NCI-H510A (cell line): ENCODE measurements at places on chromosomes 16 and 17.

GRCh38 chr16:56525236-56525635, 5.4 kb upstream of the BBS2 start:
- DNase-seq = no peak

DNA sequence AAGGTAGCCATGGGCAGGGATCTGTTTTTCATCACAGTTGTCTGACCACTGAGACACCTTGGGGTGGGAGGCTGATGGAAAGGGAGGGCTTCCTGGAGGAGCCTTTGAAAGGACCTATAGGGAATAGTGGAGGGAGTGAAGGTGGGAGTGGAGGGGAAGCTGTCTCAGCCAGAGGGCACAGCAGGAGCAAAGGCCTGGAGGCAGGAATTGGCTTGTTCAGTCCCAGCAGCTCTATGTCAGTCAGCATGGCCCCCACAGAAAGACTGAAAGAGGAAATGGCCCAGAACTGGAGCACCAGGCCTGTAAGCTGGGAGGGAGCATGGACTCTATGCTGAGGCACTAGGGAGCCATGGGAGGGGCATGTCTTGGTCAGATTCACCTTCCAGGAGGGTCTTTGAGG, 12.8 kb upstream of the CBFB start:
- no peak for DNase-seq

- no peak for DNase-seq
Measured at GRCh38 chr16:6946802-6947201, 385.8 kb upstream of the RBFOX1 start.

DNA sequence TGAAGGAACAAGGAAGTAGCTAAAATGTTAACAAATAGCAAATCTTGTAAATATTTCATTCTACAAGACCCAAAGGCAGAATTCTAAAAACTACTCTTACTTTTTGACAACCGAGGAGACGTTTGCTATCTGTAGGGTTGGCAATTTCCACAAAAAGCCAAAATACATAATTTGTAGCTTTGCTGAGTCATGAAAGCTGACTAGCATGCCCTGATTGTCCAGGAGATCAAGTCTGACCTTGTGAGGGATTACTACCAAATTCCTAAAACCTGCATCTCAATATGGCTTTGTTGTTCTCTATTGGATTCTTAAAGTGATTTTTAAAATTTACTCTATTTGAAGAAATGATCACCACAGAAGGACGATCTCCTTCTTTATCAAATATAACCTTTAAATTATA, 10.8 kb downstream of the DNAJA2 start:
- no peak for DNase-seq

GRCh38 chr16:48914070-48914469, 304.1 kb upstream of the N4BP1 start:
- DNase-seq = no peak

DNA sequence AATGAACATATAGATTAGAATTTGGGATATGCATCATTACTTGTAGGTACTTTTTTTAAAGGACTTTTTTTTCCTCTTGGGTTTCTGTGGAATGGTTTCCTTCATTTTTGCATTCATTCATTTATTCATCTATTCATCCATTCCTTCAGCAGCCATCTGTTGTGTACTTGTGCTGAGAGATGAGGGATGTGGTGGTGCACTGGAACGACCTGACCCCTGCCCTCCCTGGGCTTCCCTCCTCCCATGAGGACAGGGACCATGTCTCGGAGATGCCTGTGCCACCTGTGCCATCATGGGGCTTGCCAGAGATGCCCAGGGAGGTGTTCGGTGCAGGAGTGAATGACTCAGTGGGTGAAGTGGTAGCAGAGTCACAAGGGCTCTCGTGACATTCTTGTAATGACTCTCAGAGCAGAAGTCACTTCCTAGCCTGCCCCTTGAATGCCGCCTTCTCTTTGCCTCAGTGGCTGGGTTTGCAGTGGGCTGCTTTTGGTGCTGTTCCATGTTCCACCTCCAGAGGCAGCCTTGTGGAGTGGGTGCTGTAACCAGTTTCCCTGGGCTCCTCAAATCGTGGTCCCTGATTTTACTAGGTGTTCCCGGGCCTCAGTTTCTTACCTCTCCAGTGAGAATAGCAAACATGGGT, 43.9 kb downstream of the CLEC16A start:
- no peak for DNase-seq

- no peak for DNase-seq
Measured at GRCh38 chr17:2151358-2152033, 96.6 kb downstream of the HIC1 start.

GRCh38 chr16:11428623-11428953, 83.3 kb downstream of the RMI2 start:
- no peak for DNase-seq

DNA sequence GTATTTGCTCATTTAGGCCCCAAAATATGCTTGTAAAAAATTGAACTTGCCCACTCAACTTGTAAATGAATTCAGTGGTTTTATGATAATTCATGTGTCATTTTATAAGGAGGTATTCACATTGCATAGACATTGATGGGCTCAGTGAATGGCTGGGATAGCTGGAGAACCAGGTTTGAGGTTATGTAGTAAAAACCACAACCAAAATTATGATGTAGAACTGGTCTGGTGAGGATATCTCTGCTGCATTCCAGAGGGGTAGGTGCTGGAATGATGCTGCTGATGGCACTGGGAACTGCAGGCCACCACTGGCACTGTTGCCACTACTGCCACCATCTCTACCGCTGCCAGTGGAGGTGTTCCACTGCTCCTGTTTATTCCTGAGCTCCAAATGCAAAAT, 21.5 kb upstream of the RABEP1 start:
- DNase-seq = no peak

DNA sequence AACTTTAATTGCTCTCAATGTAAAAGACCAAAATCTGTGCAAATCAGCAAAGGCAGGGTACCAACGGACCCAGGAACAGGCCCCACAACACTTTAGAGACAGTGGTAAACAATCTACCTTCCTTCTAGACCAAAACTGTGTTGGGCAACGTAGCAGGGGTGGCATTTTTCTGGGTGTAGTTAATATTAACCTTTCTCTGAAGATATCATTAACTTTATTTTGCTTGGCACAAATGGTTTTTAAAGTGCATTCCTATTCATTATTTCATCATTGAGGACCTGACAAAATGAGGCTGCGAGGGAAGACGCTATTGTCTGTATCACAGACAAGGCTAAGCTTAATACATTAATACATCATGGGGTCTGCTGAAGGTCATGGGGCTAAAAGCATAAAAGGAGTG, 37.9 kb upstream of the TRAP1 start:
- no peak for DNase-seq

DNA sequence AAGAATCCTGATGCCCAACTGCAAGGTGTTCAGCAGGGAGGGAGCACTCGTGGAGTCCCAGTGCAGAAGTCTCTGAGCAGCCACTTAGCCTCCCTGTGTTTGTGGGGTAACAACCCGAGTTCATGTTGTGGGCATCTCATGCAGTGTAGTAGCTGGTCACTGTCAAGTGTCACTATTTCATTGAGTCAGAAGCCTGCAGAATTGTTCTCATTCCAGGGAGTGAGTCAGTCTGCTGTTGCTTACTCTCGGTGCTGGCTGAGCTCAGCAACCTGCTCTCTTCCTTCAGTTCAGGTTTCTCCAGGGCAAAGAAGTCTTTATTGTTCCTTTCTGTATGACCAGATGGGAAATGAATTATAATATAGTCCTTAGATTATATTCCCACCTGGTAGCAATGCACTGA, 24.1 kb downstream of the HMOX2 start:
- DNase-seq = no peak

- peak; percentile 20 for DNase-seq
Measured at GRCh38 chr17:36592316-36592715, 637 bp downstream of the DHRS11 start.

- no peak for DNase-seq
Measured at GRCh38 chr17:42111871-42112551, 503 bp downstream of the DHX58 start.

DNA sequence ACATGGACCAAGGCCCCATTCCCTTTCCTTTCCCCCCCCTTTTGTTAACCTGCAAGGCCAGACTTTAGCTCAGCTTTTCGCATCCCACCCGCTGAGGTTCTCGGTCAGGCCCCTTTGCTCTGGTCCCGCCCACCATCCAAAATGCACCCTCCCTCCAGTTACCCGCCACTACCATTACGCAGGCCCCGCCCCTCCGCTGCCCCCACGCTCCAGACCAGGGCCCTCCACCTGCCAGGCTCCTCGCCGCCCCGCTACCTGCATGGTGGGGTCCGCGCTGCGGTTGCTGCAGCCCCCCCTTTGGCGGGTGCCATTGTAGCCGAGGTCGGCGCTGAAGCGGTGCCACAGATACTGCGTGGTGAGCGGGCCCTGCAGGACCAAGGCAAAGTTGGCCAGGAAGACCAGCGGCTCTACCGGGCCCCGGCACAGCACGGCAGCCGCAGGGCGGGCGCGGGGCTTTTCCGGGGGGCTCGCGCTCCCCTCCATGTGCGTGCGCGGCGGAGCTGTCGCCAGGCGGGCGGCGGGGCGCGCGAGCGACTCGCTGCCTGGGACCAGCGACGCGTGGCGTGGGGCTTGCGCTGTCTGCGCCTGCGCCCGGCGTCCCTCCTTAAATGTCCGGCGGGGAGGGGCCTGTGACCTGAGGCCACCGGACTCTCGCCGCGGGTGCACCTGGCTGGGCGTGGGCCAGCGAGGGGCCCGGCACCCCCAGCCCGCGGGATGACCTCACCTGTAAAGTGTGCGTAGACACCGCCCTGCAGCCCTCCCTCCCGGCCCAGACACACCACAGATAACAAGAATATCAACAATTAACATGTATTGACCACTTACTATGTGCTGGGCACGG, at the start of gene SLC46A1:
SLC46A1 (minus strand) TSS at position 581 of the 841 bp plus-strand sequence; CDS start at position 483, 98 bp downstream.
- peak; percentile 63 for DNase-seq

- no peak for DNase-seq
Measured at GRCh38 chr17:69880591-69881112, 194.4 kb upstream of the KCNJ16 start.

- DNase-seq = no peak
Measured at GRCh38 chr16:81748476-81749198, 30.5 kb upstream of the PLCG2 start.

DNA sequence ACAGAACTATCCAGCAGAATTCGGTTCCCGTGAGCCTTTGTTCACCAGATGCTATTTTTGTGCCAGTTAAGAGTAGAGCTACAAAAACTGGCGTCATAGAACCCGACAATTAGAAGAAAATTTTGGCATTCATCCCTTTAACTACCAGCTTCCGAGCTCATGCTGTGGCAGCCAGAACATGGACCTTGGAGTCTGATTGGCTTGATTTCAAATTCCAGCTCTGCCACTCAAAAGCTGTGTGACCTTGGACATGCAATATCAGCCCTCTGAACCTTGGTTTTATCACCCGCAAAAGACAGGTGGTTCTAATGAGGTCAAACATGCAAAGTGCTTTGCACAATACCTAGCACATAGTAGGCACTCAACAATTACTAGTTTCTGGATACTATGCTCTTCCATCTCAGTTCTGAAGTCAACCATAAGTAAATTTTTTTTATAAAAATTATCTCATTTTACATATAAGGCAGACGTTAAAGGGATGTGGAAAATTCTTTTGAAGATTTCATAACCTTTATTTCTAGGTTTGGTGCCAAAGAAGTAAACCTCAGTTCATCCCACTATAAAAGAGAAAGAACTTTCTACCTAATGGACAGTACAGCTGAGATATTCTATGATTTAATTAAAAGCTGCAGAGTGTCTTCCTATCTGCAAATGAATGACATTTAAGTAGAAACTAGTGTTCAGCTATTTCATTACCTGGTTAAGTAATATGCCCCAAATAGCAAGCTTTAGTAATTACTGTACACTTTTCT, 331.5 kb downstream of the HAPSTR1 start:
- no peak for DNase-seq

GRCh38 chr16:24273508-24274182, 17.5 kb downstream of the CACNG3 start:
- DNase-seq = no peak

- no peak for DNase-seq
Measured at GRCh38 chr17:4407216-4407615, 26.5 kb upstream of the SPNS3 start.

DNA sequence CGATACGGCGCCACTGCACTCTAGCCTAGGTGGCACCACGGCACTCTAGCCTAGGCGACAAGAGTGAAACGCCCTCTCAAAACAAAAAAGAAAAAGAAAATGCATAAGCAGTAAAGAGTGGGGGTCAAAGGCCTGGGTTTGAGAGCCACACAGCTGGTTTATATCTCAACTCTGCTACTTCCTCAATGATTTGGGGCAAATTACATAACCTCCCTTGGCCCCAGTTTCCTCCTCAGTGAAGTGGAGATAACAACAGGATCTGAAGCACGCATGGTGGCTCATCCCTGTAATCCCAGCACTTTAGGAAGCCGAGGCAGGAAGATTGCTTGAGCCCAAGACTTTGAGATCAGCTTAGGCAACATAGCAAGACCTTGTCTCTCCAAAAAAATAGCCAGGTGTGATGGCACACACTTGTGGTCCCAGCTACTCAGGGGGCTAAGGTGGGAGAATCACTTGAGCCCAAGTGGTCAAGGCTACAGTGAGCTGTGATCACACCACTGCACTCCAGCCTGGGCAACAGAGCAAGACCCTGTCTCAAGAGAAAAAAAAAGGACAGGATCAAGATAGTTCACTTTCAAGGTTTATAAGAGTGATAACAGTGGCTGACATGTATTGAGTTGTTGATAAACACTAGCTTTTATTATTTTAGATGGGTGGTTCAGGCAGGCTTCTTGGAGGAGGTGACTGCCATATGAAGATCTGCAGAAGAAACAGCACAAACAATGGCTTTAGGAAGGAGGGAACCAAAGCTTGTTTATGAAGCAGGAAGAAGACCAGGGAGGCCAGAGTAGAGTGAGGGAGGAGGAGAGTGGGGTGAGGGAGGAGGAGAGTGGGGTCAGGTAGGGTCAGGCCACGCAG, 8.5 kb upstream of the COG1 start:
- no peak for DNase-seq

DNA sequence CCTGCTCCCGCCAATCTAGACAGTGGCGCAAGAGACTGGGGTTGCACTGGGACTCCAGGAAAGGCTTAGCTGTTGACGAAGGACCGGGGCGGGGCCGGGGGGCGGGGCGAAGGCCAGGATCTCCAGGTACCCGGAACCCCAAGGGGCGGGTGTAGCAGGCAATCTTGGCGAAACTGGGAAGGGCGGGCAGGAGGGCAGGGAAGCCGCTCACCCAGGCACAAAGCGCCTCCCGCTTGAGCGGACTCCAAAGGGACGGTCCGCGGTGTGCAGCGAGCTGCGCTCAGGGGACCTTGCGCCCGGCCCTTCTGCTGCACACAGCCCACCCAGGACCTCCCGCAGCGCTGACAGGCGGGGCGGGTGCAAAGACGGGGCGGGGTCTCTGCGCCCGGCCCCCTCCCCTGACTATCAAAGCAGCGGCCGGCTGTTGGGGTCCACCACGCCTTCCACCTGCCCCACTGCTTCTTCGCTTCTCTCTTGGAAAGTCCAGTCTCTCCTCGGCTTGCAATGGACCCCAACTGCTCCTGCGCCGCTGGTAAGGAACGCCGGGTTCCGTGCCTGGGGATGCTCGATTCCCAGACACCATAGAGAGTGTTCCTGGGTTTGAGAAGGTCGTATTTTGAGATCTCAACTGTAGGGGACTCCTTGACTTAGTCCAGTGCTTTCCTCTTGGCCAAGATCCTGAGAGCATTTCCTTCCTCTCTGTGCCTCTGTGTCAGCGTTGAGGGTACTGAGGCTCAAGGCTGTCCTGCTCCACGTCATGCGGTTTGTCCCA, at the start of gene MT1F:
MT1F (plus strand) TSS at position 405 of the 772 bp plus-strand sequence; CDS start at position 505, 100 bp downstream.
- DNase-seq = peak; percentile 86

GRCh38 chr17:63774141-63774968, at the start of gene DDX42:
Gene DDX42, plus strand, starts transcription at chr17:63774170. Its CDS starts 12,880 bp downstream, at chr17:63787050.
- peak; percentile 29 for DNase-seq

- DNase-seq = no peak
Measured at GRCh38 chr17:72462814-72463213, 342.0 kb downstream of the SOX9 start.

GRCh38 chr17:65856865-65857264, 295.4 kb upstream of the AXIN2 start:
- DNase-seq = no peak
